ENCODE measurements at places on chromosomes 7 and 10.

GRCh38 chr10:43607199-43607573 is 948 bp downstream of the ZNF485 start:
- DNase-seq = no peak

DNA sequence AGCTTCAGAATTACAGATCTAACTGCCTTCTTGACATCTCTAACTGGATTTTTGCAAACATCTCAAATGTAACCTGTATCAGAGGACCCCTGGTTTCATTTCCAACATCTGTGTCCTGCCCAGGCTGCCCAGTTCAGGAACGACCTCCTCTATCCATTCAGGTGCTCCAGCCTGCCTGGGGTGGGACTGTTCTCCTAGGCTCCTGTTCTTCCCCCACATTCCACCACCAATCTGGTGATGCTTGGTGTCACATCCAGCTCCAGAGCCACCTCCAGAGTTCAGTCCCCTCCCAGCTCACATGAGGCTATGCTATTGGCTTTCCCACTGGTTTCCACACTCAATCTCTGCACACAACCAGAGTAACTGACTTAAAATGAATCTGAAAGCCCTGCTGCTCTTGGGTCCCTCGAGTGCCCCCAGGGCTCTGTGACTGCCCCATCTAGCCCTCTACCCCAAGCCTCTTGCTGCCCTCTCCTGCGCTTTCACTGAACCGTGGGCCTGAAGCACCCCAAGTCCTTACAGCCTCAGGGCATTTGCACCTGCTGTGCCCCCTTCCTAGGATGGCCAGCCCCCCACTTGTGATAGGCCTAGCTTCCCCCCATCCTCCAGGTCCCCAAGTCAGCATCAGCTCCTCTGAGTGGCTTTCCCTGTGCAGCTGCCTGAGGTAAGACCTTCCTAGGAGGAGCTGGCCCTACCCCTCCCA is 46.1 kb downstream of the PPIF start:
- DNase-seq = no peak

GRCh38 chr7:158106272-158106671 is 481.4 kb downstream of the PTPRN2 start:
- DNase-seq = no peak

GRCh38 chr7:102191556-102192379 is 94.9 kb upstream of the SH2B2 start:
- no peak for DNase-seq

DNA sequence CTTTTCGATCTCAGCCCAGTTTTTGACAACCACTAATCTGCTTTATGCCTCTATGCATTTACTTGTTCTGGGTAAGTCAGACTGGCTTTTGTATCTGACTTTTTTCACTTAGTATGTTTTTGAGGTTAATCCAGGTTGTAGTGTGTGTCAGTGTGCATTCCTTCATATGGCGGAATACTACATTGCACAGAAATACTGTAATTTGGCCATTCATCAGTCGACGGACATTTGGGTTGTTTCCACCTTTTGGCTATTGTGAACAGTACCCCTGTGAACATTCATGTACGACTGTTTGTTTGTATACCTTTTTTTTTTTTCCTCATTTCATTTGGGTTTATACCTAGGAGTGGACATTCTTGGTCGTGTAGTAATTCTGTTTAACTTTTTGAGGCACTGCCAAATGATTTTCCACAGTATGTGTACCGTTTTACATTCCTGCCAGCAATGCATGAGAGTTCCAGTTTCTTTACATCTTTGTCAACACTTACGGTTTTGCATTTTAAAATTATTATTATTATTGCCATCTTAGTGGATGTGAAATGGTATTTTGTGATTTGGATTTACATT is 57.4 kb downstream of the MKLN1 start:
- no peak for DNase-seq

DNA sequence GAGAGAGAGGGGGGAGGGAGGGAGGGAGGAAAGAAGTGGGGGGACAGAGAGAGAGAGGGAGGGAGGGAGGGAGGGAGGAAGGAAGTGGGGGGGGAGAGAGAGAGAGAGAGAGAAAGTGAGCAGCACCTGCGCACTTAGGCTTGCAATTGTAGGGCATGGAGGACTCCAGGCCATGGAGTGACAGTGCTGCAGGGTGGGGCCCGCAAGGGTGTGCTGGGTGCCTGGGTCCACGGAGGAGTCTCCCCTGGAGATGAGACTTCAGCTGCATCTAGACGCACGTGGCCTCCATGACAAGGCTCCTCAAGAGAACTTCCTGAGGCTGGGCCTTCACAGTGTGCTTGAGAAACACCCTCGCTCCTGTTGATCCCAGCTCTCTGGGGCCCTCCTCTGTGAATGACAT is 44.5 kb downstream of the CLRN3 start:
- no peak for DNase-seq

- no peak for DNase-seq
Observed at GRCh38 chr7:84245835-84246234, 51.2 kb upstream of the SEMA3A start.

DNA sequence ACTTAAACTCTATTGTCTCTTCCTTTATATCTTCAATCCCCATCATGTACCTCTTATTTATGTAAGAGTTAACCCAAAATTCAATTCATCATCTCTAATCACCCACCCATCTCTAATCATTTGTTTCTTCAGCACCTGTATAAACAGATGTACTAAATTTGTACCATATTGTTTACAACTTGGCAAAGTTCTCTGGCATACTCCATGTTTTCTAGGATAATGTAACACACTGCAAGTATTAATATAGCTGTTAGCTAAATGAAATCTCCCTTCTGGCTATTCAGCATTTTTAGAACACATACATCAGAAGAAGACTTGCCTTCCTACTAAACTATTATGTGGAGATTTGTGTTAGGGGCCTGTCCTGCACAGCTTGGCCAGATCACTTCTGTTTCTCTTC is 33.1 kb downstream of the MALSU1 start:
- no peak for DNase-seq

- no peak for DNase-seq
Observed at GRCh38 chr10:89269433-89270152, 18.0 kb upstream of the LIPA start.

- DNase-seq = no peak
Observed at GRCh38 chr10:1114719-1115606, 58.8 kb downstream of the WDR37 start.

DNA sequence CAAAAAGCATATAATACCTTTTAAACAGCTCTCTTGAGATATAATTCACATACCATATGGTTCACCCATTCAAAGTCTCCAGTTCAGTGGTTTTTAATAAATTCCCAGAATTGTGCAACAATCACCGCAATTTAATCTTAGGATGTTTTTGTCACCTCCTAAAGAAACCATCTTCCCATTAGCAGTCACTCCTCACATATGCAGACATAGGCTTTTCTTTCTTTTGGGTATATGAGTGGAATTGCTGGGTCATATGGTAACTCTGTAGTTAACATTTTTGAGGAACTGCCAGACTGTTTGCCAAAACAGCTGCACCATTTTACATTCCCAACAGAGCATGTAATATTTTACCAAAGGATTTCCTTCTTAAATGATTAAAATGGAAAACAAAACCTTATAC is 57.0 kb downstream of the CC2D2B start:
- DNase-seq = no peak

GRCh38 chr10:75355706-75356105 is 45.9 kb downstream of the ZNF503 start:
- no peak for DNase-seq

GRCh38 chr7:130492523-130493274 is 814 bp downstream of the MEST start:
- no peak for DNase-seq

DNA sequence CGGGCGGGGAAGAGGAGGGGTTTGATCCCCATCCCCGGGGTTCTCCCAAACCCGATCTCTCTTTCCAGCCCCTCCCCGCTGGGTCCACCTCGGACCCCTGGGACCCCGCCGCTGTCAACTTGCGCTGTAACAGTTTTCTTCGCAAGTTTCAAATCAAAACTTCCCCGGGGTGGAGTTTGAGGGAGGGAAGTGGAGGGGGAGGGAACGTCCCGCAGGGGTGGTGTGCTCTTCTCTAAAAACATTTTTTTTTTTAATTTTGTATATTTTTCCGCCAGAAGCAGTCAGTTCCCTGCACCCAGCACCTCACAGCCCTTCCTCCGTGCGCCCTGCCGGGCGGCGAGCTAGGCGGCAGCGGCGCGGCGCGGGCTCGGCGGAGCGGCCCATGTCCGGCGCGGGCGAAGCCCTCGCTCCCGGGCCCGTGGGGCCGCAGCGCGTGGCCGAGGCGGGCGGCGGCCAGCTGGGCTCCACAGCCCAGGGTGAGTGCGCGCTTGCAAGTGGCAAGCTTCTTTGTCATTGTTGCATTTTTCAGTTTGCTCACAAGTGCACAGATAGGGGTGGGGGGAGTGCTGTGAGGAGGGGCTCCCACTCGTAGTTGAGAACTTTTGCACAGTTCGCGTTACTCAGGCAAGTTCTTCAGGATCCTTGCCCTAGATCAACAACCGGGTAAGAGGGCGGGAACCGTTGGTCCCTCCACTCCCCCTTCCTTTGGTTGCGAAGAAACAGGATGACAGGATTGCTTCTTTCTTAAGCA is 933 bp downstream of the MDFIC start:
- no peak for DNase-seq

GRCh38 chr10:18860631-18861240 is 187.9 kb upstream of the MALRD1 start:
- no peak for DNase-seq

DNA sequence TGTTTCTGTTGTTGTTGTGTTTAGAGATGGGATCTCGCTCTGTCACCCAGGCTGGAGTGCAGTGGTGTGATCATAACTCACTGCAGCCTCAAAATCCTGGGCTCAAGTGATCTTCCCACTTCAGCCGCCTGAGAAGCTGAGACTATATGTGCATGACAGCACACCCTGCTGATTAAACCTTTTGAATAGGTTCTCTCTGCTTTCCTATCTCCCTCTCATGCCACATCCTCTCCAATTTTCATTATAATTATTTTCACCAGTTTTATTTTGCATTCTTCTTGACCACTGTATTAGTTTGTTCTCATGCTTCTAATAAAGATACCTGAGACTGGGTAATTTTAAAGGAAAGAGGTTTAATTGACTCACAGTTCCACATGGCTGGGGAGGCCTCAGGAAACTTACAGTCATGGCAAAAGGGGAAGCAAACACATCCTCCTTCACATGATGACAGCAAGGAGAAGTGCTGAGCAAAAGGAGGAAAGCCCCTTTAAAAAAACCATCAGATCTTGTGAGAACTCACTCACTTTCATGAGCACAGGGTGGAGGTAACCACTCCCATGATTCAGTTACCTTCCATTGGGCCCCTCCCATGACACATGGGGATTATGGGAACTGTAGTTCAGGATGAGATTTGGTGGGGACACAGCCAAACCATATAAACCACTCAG is 12.9 kb downstream of the AGK start:
- DNase-seq = no peak

DNA sequence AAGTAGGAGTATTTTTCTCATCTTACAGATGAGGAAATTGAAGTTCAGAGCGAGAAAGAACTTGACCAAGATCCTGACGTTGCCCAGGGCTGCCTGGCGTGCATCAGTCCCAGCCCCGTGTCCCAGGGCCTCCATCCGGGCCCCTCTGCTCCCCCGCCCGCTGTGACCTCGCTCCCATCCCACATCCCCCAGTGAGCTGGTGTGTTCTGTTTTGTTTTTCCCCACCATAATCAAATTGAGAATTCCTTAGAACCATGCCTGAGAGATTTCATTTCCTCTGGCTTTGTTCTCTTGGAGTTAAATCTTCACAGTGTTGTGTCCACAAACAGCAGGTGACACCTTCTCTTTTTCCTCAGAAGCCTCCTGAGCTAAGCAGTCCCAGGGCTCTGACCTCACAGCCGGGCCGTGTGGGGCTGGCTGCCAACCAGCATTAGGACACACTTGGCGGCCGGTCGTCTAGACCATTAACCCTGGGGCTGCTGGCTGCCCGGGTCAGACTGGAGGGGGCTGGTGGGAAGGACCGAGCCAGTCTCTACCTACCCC is 44.3 kb downstream of the PFKP start:
- DNase-seq = no peak
